ENCODE measurements at places on chromosomes 11 and 22. TPM values are rescaled to one million over a fixed set of nuclear protein-coding genes. Genes with fewer than 3 reads are reported as not detected.

The PAMR1 gene
- 5.6 TPM for total RNA-seq

The OR52R1 gene
- not detected for total RNA-seq

The UFD1 gene
- 36.7 TPM for total RNA-seq

The PTPRJ gene
- total RNA-seq, result 40.0 TPM

The ACR gene
- 0.62 TPM for total RNA-seq

GRCh38 chr22:32202539-32203180 lies 2.2 kb downstream of the RFPL2 start:
- peak; percentile 76 for DNase-seq
- no peaks in the 10 kb centered on the region for H3K36me3 ChIP-seq
- peak overlapping the region; percentile 44 for H3K4me3 ChIP-seq
- H3K4me1 ChIP-seq, result peaks cover 13% of the 10 kb centered on the region
- H3K27me3 ChIP-seq, result peaks cover 41% of the 10 kb centered on the region

GRCh38 chr11:98944461-98944860 lies 76.3 kb upstream of the CNTN5 start:
- H3K27me3 ChIP-seq, result no peaks in the 10 kb centered on the region
- no peak for DNase-seq
- no peaks in the 10 kb centered on the region for H3K4me1 ChIP-seq

- no peaks in the 10 kb centered on the region for H3K4me1 ChIP-seq
- no peak for DNase-seq
- no peak overlapping the region for H3K4me3 ChIP-seq
- no peaks in the 10 kb centered on the region for H3K36me3 ChIP-seq
- no peaks in the 10 kb centered on the region for H3K27me3 ChIP-seq
Measured at GRCh38 chr11:108432783-108433182, 34.5 kb downstream of the C11orf65 start.

GRCh38 chr22:25780673-25781072 lies 38.7 kb downstream of the MYO18B start:
- DNase-seq, result no peak
- peaks cover 4% of the 10 kb centered on the region for H3K27me3 ChIP-seq
- no peak overlapping the region for H3K27ac ChIP-seq
- H3K36me3 ChIP-seq, result no peaks in the 10 kb centered on the region
- H3K4me1 ChIP-seq, result no peaks in the 10 kb centered on the region
- H3K4me3 ChIP-seq, result no peak overlapping the region

GRCh38 chr22:44143579-44143978 lies 37.1 kb upstream of the PARVG start:
- peaks cover 5% of the 10 kb centered on the region for H3K4me1 ChIP-seq
- H3K27ac ChIP-seq, result no peak overlapping the region

DNA sequence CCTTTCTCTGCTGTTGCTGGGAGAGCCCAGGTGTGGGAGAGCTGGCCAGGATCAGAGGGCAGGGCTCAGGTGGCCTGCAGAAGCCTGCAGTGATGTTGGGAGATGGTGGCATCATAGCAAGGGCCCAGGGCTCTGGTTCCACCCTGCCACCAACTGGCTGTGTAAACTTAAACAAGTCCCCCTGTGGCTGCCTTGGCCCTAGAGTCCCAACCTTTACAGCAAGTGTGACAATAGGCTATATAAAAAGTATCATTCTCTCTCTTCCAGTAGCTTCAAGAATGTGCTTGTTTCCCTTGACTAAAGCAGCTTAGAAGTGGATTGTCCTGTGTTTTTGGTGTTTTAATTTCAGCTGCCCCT lies 201.8 kb upstream of the E2F8 start:
- H3K4me1 ChIP-seq, result peaks cover 7% of the 10 kb centered on the region
- H3K27ac ChIP-seq, result no peak overlapping the region
- no peaks in the 10 kb centered on the region for H3K27me3 ChIP-seq
- no peak for DNase-seq

DNA sequence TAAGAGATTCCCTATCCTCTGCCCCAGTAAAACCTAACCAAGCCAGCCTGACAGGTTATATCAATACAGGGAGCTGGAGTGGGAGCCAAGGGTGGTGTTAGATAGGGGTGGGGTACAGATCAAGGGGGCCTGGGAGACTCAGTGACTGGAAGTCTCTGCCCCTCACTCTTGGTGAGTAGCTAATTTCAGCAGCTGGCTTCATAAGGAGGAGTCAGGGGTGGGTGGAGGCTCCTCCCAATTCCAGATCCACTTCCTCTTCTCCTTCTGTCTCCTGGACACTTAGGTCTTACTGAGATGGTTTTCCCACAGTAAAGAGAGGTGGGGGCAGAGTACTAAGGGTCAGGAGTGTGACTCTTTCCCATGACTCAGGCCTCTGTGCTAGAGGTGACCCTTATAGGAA lies 1.1 kb upstream of the VSIG2 start:
- peaks cover 73% of the 10 kb centered on the region for H3K4me1 ChIP-seq
- no peaks in the 10 kb centered on the region for H3K27me3 ChIP-seq
- no peak overlapping the region for H3K4me3 ChIP-seq
- H3K27ac ChIP-seq, result peak overlapping the region; percentile 84

DNA sequence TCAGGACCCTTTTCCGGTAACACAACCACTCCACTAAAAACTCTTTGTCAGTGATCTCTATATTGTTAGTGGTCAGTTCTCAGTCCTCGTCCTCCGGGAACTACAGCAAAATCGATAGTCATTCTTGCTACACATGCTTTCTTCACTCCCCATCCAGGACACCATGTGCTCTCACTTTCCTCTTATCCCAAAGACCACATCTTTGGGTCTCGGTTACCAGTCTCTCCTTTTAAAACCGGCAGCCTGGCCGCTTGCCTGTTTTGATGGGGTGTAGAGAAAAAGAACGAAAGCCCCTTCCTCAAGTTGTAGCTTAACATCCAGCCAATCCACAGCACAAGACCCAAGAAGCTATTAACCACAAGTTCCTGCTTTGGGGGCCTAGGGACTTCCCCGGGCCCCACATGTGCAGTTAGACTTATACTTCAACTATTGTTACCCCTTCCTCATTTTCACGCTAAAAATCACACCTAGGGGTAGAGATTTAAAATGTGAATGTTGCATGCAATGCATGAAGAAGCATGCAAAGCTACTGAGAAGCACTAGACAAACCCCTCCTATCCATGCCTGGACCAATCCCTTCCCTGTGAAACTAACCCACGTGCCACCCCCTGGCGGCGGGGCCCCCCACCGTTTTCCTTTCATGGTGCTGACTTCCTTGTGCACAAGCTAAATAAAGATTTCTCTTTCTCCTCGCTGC lies 1.5 kb upstream of the TOLLIP start:
- H3K4me3 ChIP-seq, result peak overlapping the region; percentile 94
- peaks cover 8% of the 10 kb centered on the region for H3K36me3 ChIP-seq
- no peaks in the 10 kb centered on the region for H3K27me3 ChIP-seq
- peak overlapping the region; percentile 95 for H3K27ac ChIP-seq
- no peak for DNase-seq
- H3K4me1 ChIP-seq, result peaks cover 42% of the 10 kb centered on the region

DNA sequence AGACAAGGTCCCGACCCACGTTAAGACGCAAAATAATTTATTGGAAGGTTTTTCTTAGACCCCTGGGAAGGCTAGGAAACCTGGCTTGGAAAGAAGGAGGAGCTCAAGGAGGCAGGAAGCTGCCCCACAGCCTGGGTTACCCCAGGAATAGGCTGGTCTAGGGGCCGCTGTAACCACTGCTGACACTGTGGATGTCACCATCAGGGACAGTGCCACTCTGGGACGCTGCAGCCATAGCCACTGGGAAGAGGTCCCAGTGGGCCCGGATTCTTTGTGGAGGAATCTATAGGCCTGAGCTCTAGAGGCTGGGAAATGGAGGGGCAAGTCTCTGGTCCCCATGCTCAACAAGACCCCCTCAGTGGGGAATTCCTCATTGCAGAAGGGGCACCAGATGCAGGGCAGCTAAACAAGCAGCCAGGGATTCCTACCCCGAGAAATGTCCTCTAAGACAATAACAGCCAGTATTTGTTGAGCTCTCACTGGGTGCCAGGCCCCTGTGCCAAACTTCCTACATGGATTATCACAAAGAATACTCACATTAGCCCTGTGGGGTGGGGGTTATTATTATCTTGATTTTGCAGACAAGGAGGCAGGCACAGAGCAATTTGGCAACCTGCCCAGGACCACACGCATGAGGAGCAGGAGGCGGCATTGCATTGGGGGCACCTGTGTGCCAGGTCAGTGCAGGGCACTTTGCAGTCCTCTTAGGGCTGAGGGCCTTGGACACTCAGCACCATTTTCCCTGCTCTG lies 19.5 kb upstream of the CHKA start:
- H3K4me3 ChIP-seq, result no peak overlapping the region
- H3K36me3 ChIP-seq, result no peaks in the 10 kb centered on the region
- no peak overlapping the region for H3K27ac ChIP-seq
- peaks cover 29% of the 10 kb centered on the region for H3K4me1 ChIP-seq
- H3K27me3 ChIP-seq, result no peaks in the 10 kb centered on the region

DNA sequence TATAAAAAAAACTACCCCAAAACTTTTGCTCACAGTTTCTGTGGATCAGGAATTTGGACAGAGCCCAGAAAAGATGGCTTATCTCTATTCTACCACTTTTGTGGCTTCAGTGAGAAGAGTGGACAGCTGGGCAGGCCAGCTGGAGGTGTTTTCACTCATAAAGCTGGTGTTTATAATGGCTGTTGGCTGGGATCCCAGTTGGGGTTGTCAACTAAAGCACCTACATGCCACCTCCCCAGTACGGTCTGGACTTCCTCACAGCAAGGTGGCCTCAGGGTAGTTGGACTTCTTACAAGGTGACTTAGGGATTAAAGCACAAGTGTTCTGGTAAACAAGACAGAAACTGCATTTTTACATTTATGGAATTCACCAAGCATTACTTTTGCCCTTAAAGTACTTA lies 171.0 kb downstream of the NELL1 start:
- no peaks in the 10 kb centered on the region for H3K36me3 ChIP-seq
- DNase-seq, result no peak
- H3K4me3 ChIP-seq, result no peak overlapping the region
- H3K27me3 ChIP-seq, result no peaks in the 10 kb centered on the region
- no peaks in the 10 kb centered on the region for H3K4me1 ChIP-seq

- no peak overlapping the region for H3K27ac ChIP-seq
- H3K4me3 ChIP-seq, result no peak overlapping the region
- H3K4me1 ChIP-seq, result no peaks in the 10 kb centered on the region
- DNase-seq, result no peak
- H3K27me3 ChIP-seq, result no peaks in the 10 kb centered on the region
Measured at GRCh38 chr11:24298146-24298545, 198.7 kb upstream of the LUZP2 start.

DNA sequence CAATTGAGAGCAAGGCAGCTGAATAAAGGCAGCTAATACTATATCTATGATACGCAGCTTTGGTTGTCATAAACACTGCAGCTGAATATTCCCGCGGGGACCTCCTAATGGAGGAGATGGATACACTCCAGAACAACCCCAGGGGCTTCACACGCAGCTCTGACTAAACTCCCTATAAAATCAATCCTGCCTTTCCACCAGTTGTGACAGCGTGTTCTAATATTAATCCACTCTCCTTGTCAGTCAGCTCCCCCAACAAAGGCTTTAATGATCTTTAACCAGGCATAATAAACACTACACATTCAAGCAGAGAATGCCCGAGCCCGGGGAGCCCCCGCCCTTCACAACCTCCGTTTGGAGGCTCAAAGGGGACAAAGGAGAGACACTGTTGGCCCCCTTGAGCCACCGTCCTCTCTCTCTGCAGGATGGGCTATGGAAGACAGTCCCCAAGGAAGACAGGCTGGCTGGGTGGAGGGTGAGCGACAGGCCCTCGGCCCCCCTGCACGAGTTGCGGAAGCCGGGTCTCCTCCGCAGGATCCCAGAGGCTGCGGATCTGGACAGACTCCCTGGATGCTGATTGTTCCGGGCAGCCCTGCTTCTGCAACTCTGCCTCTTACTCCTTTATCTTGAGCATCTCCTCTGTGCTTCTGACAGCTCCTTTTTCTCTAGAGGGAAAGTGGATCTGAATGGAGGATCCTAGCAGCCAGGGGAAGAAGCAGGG lies 565.2 kb downstream of the BUD13 start:
- peaks cover 7% of the 10 kb centered on the region for H3K27me3 ChIP-seq
- H3K36me3 ChIP-seq, result no peaks in the 10 kb centered on the region
- no peak for DNase-seq
- no peak overlapping the region for H3K27ac ChIP-seq

GRCh38 chr11:121895919-121896318 lies 220.1 kb downstream of the BLID start:
- no peaks in the 10 kb centered on the region for H3K36me3 ChIP-seq
- H3K4me3 ChIP-seq, result no peak overlapping the region
- peaks cover 4% of the 10 kb centered on the region for H3K4me1 ChIP-seq
- DNase-seq, result no peak
- H3K27ac ChIP-seq, result no peak overlapping the region

DNA sequence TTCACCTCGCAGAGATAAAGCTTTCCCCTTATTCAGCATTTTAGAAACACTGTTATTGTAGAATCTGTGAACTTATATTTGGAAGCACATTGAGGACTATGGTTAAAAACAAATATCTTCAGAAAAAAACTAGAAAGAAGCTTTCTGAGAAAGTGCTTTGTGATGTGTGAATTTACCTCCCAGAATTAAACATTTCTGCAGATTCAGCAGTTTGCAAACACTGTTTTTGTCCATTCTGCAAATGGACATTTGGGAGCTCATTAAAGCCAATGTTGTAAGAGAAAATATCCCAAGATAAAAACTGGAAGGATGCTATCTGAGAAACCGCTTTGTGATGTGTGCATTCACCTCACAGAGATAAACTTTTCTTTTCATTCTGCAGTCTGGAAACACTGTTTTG lies 272.7 kb downstream of the OR4A5 start:
- H3K27ac ChIP-seq, result no peak overlapping the region
- H3K4me3 ChIP-seq, result no peak overlapping the region
- H3K36me3 ChIP-seq, result no peaks in the 10 kb centered on the region
- H3K4me1 ChIP-seq, result no peaks in the 10 kb centered on the region

- no peak overlapping the region for H3K4me3 ChIP-seq
- peak; percentile 30 for DNase-seq
- H3K27ac ChIP-seq, result no peak overlapping the region
- H3K36me3 ChIP-seq, result no peaks in the 10 kb centered on the region
- H3K27me3 ChIP-seq, result peaks cover 35% of the 10 kb centered on the region
Measured at GRCh38 chr22:38082986-38083710, 836 bp downstream of the SLC16A8 start.

DNA sequence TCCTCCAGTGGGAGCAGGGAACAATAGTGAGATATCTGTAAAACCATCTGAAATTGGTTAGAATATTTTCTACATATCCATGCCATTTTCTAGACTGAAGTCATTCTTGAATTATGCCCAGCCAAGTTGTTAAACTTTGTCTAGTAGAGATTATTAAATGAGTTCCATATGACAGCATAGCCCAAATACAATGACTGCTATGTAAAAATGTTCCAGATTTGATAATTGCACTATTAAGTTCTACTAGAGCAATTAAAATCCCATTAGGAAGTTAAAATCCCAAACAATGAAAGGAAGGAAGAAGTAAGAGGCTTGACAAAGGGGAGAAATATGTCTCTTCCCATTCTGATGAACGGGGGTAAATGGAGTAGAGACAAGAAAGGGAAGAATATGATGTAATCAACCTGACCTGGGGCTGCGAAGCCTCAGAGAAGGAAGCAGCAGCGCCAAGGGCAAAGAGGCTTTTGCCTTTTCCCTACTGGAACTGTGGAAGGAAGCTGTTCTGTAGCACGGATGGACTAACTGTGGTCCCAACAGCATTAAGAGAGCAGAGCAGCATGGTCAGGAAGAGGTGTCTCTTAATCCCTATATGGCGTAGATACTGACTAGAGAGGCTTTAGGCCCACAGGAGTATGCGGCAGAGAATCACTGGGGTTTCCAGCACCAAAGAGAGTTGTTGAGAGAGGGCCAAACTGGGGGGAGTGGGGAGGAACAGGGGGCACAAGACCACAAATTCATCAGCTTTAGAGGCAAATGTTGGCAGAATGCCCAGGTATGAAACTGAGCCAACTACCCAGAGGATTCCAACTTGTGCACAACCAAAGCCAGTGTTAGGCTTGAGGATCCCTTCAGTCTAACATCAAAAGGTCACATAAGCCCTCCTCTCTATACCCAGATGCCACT lies 26.7 kb downstream of the RRP8 start:
- no peaks in the 10 kb centered on the region for H3K27me3 ChIP-seq
- H3K4me3 ChIP-seq, result no peak overlapping the region
- H3K27ac ChIP-seq, result peak overlapping the region; percentile 36
- H3K4me1 ChIP-seq, result no peaks in the 10 kb centered on the region
- DNase-seq, result no peak
- H3K36me3 ChIP-seq, result peaks cover 4% of the 10 kb centered on the region
